Activated CD4-positive, alpha-beta memory T cell treated with anti-CD3 and anti-CD28 coated beads for 36 hours (primary cell): ENCODE measurements at places on chromosomes 2 and 18. TPM values are rescaled to one million over a fixed set of nuclear protein-coding genes. Genes with fewer than 3 reads are reported as not detected.

The DLX1 gene
- not detected for total RNA-seq

The DGKD gene
- total RNA-seq: 44.2 TPM

The MYO7B gene
- total RNA-seq: 0.58 TPM

The SERPINB12 gene
- not detected for total RNA-seq

The WNT6 gene
- total RNA-seq: 0.31 TPM

DNA sequence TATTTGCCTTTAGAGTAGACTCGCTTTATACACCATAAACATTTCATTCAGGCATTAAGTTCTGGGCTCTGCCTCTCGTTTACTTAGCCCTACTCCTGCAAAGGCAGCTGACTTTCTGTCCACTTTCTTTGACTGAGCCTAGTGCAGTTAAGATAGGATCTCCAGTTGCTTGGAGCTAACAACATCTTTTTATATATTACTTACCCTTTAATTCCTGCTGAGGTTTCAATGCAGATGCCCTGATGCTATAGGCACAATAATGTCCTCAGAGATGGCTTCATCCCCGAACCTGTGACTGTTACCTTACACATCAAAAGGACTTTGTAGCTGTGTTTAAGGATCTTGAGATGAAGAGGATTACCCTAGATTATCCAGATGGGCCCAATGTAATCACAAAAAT is 505.8 kb upstream of the TNP1 start:
- H3K27me3 ChIP-seq: no peaks in the 10 kb centered on the region
- H3K36me3 ChIP-seq: no peaks in the 10 kb centered on the region
- DNase-seq: no peak
- H3K27ac ChIP-seq: no peak overlapping the region
- H3K4me3 ChIP-seq: no peak overlapping the region

GRCh38 chr2:240121190-240121589 is 14.9 kb downstream of the COPS9 start:
- H3K27ac ChIP-seq: no peak overlapping the region
- H3K36me3 ChIP-seq: peaks cover 7% of the 10 kb centered on the region
- H3K27me3 ChIP-seq: peaks cover 4% of the 10 kb centered on the region
- peak; percentile 47 for DNase-seq
- no peak overlapping the region for H3K4me3 ChIP-seq

DNA sequence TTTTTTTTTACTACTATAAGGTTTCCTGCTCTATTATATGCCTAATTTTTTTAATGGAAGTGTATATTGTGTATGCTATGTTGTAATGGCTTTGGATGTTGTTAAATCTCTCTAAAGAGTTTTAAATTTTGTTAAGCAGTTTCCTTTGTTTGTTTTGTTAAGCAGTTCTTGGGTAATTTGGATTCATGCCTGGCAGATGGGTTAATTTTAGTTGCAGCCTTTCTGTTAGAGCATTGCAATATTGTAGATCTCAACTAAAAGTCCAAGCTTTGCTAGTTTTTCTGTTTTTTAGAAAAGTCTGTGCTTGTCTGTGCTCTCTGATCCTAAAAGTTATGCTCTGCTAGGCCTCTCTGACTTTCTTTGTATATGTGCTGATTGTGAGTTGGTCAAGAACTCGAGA is 1229.0 kb upstream of the NRXN1 start:
- H3K4me3 ChIP-seq: no peak overlapping the region
- no peaks in the 10 kb centered on the region for H3K36me3 ChIP-seq
- DNase-seq: no peak
- no peak overlapping the region for H3K27ac ChIP-seq

DNA sequence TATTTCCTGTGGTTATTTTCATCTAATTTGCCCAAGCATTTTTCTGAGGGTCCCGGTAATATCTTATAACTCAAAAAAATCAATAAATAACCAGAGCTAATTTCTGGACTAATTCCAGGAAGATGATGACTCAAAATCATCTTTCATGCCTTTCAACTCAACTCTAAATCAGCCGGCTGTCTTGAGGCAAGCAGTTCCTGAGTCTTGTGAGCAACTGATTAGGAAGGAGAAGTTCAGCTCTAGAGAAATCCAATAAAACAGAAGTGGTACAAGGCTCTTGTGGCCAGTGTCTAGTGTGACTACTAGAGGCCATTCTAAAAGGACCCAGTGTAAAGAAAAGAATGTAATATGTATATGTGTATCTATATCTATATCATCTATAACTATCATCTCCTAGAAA is 890.4 kb downstream of the TRIB2 start:
- no peak overlapping the region for H3K4me3 ChIP-seq
- H3K27ac ChIP-seq: no peak overlapping the region
- no peaks in the 10 kb centered on the region for H3K27me3 ChIP-seq
- no peaks in the 10 kb centered on the region for H3K36me3 ChIP-seq
- no peaks in the 10 kb centered on the region for H3K4me1 ChIP-seq

- H3K4me1 ChIP-seq: no peaks in the 10 kb centered on the region
- no peaks in the 10 kb centered on the region for H3K36me3 ChIP-seq
- no peak for DNase-seq
Measured at GRCh38 chr18:69447886-69448285, 47.2 kb downstream of the DOK6 start.

- no peak for DNase-seq
- H3K36me3 ChIP-seq: no peaks in the 10 kb centered on the region
- no peak overlapping the region for H3K27ac ChIP-seq
- H3K27me3 ChIP-seq: no peaks in the 10 kb centered on the region
- H3K4me3 ChIP-seq: no peak overlapping the region
Measured at GRCh38 chr2:99805930-99806476, 316.2 kb upstream of the REV1 start.

GRCh38 chr2:132668987-132669907 is 758 bp downstream of the LYPD1 start:
- H3K27ac ChIP-seq: no peak overlapping the region
- no peak for DNase-seq
- peaks cover 2% of the 10 kb centered on the region for H3K36me3 ChIP-seq
- no peaks in the 10 kb centered on the region for H3K4me1 ChIP-seq
- H3K4me3 ChIP-seq: no peak overlapping the region

GRCh38 chr18:31386741-31387140 is 10.2 kb downstream of the DSG4 start:
- H3K27me3 ChIP-seq: no peaks in the 10 kb centered on the region
- H3K36me3 ChIP-seq: no peaks in the 10 kb centered on the region
- H3K4me3 ChIP-seq: no peak overlapping the region
- DNase-seq: no peak

- H3K27ac ChIP-seq: no peak overlapping the region
- H3K36me3 ChIP-seq: no peaks in the 10 kb centered on the region
- H3K4me1 ChIP-seq: no peaks in the 10 kb centered on the region
- no peak overlapping the region for H3K4me3 ChIP-seq
Measured at GRCh38 chr18:39460136-39460535, 1894.5 kb upstream of the CELF4 start.

- DNase-seq: no peak
- H3K27me3 ChIP-seq: no peaks in the 10 kb centered on the region
- no peak overlapping the region for H3K4me3 ChIP-seq
- H3K4me1 ChIP-seq: no peaks in the 10 kb centered on the region
- no peak overlapping the region for H3K27ac ChIP-seq
Measured at GRCh38 chr18:31566576-31567306, 24.9 kb upstream of the TTR start.
